ENCODE measurements at places on chromosomes 5 and 9.

DNA sequence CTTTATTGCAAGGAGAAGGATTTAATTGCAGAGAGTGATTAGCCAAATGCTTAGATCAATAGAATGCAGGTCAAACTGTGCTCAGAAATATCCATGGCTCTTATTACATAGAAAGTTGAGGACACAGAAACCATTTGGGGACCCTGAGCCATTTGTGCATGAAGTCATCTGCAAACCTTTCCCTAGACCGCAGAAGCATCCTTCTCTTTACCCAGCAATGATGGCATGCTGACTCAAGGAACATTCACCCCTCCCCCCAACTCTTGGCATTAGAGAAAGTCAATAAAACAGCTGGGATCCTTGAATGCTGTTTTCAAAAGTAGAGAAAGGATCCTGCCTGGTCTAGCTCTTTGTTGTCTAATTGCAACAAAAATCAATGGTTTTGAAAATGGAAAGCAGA lies 73.5 kb downstream of the PPP2R2B start:
- no peak for DNase-seq

DNA sequence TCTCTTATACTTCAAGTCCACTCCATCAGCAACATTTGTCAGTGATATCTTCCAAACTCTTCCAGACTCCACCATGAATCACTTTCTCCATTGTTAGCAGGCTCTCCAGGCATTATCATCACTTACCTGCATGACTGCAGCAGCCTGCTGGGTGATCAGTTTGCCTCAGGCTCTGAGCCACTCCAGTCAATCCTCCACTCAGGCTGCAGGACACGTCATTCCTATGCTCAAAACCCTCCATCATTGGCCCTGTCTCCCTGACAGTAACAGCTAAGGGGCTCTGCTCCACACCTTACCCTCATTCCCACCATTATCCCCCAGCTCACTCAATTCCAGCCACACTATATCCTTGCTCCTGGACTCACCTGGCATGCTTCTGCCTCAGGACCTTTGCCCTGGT lies 10.7 kb downstream of the DIRAS2 start:
- no peak for DNase-seq

DNA sequence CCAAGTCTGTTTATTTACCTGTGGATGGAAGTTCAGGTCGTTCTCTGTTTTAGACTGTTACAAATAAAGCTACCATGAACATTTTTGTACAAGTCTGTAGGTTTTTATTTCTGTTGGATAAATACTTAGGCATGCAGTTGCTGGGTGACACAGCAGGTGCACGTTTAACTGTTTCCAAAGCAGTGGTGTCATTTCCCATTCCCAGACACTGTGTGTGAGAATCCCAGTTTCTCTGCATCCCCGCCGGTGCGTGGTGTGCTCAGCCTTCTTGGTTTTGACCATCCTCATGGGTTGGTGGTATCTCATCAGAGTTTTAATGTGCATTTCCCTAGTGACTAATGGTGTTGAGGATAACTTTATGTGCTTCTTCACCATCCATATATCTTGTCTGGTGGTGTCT lies 27.2 kb downstream of the AHRR start:
- DNase-seq = no peak

GRCh38 chr5:134148986-134149539 lies 27.7 kb downstream of the SKP1 start:
- DNase-seq = no peak

DNA sequence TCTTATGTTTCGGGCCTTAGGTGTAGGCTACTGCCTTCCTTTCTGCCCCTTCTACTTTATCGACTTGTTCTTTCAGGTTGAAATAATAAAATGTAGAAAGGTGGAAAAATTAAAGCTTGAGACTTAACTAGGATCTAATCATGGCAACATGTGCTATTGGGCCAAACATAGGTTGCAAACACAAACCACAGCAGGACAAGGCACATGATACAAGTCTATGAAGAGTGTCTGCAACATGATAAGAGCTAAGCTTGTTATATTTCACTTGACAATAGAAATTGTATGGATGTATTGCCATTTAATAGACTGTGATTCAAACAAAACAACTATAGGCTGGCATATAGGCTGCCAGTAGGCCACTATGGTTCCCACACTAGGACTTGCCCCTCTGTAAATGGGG lies 1.7 kb upstream of the ERAP2 start:
- no peak for DNase-seq

GRCh38 chr5:113177225-113177624 lies 200.6 kb downstream of the DCP2 start:
- no peak for DNase-seq

DNA sequence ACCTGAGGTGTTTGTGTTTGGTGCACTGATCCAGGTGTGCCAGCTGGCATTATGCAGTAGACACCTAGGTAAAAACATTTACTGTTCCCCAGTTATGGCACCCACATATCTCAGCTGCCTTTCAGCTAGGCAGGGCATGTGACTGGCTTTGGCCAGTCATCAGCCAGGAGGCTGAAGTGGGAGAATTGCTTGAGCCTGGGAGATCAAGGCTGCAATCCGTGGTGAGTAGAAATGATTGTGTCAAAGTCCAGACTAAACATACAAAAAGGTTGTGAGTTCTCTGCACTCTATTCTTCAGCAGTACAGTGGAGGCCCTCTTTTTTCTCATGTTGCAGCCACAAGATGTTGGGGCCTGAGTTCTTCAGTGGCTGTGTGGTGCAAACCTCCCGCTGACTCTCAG lies 3.2 kb upstream of the FBLL1 start:
- DNase-seq = no peak

DNA sequence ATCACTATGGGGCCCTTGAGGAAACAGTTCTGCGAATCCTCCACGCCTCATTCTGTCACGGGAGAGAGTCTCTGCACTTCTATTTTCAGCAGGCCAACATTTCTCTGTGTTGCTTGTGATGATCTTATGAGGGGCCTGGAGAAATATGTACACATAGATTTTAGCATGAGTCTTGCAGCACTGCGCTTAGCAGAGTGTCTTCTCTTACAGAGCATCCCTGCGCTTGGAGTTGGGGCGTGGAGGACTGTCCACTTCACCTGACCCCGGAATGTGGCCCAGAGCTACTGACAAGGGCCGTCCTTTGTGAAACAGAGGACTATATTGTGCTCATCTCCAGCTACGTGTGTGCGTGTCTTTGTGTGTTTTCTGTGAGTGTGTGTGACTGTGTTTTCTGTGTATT lies 428.2 kb upstream of the IRX4 start:
- no peak for DNase-seq

DNA sequence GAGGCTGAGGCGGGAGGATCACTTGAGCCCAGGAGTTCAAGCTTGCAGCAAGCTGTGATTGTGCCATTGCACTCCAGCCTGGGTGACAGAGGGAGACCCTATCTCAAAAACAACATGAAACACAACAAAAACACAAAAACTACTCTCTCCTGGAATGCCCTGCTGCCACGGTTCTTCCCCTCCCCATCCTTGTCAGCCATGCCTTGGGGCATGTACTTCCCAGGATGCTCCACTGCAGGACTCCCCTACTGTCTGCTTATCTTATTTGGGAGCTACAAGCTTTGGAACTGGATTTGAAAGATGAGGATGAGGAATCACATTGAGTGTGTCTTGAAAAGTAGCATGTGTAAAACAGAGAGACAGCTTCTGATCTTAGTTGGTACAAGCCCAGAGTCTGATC lies 40.1 kb upstream of the KIAA1958 start:
- DNase-seq = no peak

DNA sequence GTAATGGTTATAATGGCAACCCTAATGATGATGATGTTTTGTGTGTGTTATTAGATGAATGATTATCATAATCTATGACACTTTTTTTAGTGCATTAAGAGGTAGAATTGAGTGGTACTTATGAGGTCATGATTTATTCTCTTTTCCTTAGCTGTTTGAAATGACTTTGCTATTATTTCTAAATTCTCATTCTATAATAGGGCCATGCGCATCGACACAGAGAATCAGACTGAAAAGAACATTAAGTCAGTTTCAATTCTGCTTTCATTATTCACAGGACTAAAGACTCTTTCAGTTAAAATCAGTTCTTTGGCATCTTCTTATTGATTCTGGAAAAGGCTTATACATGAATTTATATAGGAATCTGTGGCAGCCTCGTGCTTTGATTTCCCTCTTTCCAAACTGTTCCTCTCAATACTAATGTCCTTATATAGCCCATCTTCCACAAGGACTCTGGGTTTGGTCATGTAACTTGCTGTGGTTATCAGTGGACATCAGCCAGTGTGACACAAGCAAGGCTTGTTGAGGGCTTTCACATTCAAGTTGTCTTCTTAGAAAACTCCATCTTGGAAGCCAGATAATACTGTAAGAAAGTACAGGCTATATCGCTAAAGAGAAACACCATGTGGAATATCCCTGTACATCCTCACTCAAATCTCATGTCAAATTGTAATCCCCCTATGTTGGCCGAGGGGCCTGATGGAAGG lies 140.3 kb upstream of the CHD1 start:
- no peak for DNase-seq

GRCh38 chr5:178777520-178777919 lies 47.1 kb upstream of the ZNF354A start:
- DNase-seq = no peak

DNA sequence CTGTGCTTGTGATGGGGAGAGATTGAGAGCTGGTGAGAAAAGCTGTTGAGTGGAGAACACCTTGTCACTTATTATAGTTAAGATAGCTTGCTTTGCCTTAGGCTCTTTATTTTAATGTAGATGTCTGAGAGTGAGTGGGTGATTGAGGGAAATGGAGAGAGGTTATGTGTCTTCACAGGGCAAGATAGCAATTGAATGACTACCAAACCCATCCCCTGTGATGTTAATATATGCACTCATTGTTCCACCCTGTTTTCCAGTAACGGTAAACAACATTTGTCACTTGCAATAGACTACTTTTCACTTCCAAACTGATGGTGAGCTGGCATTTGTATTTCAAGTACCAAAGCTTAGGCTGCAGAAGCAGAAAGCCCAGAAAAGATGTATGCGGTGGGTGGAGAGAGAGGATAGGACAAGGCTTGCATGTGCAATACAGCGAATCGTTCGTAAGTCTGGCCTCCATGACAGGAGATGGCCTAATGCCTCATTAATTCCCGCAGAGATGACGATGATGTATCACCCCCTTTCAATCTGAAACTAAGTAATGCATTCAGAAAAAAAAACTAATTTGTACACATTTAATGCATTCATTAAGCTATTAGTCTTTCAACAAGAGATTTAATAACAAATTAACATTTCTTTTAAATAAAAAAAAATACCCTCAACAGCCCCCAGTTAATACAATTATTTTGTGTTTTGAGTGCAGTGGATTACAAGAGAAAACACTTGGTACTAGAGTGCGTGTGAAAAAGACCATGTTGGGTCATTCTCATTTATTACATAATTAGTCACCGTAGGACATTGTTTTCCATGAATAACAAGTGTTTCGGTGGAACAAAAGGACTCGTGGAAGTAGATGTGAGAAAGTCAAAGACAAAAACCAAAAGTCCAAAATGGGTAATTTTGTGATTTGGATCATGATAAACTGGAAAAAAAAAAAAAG lies 699.0 kb downstream of the BRINP1 start:
- no peak for DNase-seq

GRCh38 chr9:91676046-91676445 lies 252.4 kb upstream of the NFIL3 start:
- no peak for DNase-seq

- no peak for DNase-seq
These were observed 38.7 kb downstream of the APC start for GRCh38 chr5:112776301-112776856.

All from stimulated activated CD8-positive, alpha-beta memory T cell treated with anti-CD3 and anti-CD28 coated beads, Interleukin-4, amount 100 ng/mL, for 4 hours (primary cell).